ENCODE measurements at places on chromosomes 5 and 9.

DNA sequence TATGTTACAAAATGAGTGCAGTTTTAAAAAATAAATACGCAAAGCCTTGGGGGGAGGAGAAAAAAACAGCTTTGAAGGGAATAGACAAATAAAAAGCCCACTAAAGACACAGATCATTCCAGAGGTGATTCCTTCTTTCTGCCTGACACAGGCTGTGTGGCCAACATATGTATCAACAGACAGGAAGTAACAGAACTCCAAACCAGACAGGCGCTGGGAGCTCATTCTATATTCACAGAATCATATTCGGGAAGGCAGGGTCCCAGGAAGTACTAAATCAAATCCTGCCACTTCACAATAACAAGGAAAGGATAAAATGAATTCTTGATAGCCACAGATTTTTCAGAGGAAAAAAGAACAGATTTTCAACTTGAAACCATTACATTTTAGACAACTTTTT, 62.1 kb downstream of the SEMA5A start:
- no peak overlapping the region for H3K27ac ChIP-seq
- DNase-seq, result no peak
- no peaks in the 10 kb centered on the region for H3K4me1 ChIP-seq
- H3K36me3 ChIP-seq, result no peaks in the 10 kb centered on the region
- no peak overlapping the region for H3K4me3 ChIP-seq
- H3K27me3 ChIP-seq, result no peaks in the 10 kb centered on the region

- no peak overlapping the region for H3K27ac ChIP-seq
- H3K4me1 ChIP-seq, result no peaks in the 10 kb centered on the region
- no peak overlapping the region for H3K4me3 ChIP-seq
- DNase-seq, result no peak
- no peaks in the 10 kb centered on the region for H3K36me3 ChIP-seq
These were observed 330.1 kb downstream of the EFNA5 start for GRCh38 chr5:107340631-107341030.

DNA sequence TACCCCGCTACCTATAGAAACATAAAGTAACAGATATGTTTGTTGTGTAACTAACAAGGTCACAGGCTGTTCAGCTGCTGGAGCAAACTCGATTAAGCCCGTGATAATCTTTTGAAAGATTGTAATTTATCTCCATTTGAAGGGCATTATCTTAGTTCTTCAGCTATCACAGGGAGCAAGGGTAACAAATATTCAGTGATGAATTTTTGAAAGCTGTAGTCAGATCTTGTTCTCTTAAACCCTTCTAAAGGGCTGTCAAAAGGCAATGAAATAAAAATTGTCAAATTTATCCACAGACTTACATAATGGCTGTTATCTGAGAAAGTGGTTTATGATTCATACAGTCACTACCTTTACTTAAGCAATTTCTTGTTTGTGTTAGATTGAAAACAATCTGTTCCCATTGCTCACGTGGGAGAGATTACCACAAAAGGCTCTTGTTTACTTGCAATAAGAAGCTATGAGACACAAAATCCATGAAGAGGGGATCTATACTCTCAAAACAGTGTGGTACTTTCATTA, 78.3 kb upstream of the ZNF608 start:
- no peak overlapping the region for H3K4me3 ChIP-seq
- no peaks in the 10 kb centered on the region for H3K36me3 ChIP-seq
- peaks cover 5% of the 10 kb centered on the region for H3K4me1 ChIP-seq
- DNase-seq, result no peak

DNA sequence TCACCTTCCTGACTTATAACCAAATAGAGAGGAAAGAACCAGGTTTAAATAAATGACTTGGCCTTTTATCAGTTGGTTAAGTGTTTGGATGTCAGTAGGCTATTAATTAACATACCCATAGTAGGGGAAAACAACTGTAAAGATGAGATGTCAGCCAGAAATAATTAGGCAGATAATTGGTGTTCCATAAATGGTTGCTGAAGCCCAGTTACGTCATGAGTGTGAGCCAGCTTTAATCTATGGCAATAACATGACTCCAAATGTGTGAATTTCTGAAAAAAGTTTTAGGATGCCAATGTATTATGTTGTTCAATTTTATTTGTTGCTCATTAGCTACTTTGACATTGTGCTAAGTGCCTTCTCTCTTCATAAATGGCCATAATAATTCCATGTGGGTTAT, 180.5 kb downstream of the FBXL7 start:
- H3K4me3 ChIP-seq, result no peak overlapping the region
- no peak overlapping the region for H3K27ac ChIP-seq
- H3K27me3 ChIP-seq, result no peaks in the 10 kb centered on the region
- no peak for DNase-seq

DNA sequence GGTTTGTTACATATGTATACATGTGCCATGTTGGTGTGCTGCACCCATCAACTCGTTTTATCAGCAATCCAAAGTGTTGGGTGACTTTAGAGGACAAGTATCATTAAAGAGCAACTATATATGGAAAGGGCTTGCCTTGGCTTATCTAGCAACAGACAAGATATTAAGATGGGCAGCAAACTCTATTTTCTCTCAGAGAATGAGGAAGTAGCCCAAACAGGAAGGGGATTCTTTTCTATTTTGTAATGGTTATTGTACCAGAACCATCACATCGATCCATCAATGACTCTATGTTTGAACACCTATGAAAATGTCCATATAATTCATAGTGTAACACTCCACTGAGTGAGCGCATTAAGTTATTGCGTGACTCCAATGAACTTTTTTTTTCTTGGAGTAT, 260.1 kb upstream of the SLC24A2 start:
- no peaks in the 10 kb centered on the region for H3K27me3 ChIP-seq
- no peak for DNase-seq
- no peak overlapping the region for H3K4me3 ChIP-seq
- no peaks in the 10 kb centered on the region for H3K36me3 ChIP-seq
- no peak overlapping the region for H3K27ac ChIP-seq

- no peaks in the 10 kb centered on the region for H3K36me3 ChIP-seq
- peak overlapping the region; percentile 97 for H3K4me3 ChIP-seq
- H3K27ac ChIP-seq, result peak overlapping the region; percentile 87
- H3K27me3 ChIP-seq, result no peaks in the 10 kb centered on the region
- DNase-seq, result peak; percentile 47
These were observed 403 bp downstream of the KIF2A start for GRCh38 chr5:62306323-62306895.

GRCh38 chr5:157247267-157247666, 18.7 kb upstream of the CYFIP2 start:
- H3K4me1 ChIP-seq, result no peaks in the 10 kb centered on the region
- no peaks in the 10 kb centered on the region for H3K36me3 ChIP-seq
- no peak overlapping the region for H3K27ac ChIP-seq
- no peaks in the 10 kb centered on the region for H3K27me3 ChIP-seq

GRCh38 chr5:73327908-73328455, 120.6 kb downstream of the FOXD1 start:
- H3K36me3 ChIP-seq, result no peaks in the 10 kb centered on the region
- no peak overlapping the region for H3K27ac ChIP-seq
- no peaks in the 10 kb centered on the region for H3K27me3 ChIP-seq

DNA sequence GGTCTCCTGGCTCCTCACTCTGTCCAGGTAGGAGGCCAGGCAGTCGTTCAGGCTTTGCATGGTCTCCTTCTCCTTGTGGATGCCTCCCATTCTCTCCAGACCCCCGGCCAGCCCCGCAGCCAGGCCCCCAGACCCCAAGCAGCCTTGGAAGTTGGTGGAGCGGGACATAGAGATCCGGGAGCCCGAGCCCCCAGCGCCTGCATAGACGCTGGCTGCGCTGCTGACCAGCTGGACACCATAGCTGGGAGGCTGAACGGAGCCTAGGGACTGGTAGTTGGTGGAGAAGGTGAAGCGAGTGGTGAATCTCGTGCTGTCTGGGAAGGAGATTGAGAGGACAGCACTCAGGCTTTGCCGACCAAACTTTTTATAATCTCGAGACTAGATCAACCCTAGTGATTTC, 35.9 kb downstream of the FOXI1 start:
- no peaks in the 10 kb centered on the region for H3K27me3 ChIP-seq
- no peak overlapping the region for H3K27ac ChIP-seq
- H3K4me1 ChIP-seq, result no peaks in the 10 kb centered on the region

DNA sequence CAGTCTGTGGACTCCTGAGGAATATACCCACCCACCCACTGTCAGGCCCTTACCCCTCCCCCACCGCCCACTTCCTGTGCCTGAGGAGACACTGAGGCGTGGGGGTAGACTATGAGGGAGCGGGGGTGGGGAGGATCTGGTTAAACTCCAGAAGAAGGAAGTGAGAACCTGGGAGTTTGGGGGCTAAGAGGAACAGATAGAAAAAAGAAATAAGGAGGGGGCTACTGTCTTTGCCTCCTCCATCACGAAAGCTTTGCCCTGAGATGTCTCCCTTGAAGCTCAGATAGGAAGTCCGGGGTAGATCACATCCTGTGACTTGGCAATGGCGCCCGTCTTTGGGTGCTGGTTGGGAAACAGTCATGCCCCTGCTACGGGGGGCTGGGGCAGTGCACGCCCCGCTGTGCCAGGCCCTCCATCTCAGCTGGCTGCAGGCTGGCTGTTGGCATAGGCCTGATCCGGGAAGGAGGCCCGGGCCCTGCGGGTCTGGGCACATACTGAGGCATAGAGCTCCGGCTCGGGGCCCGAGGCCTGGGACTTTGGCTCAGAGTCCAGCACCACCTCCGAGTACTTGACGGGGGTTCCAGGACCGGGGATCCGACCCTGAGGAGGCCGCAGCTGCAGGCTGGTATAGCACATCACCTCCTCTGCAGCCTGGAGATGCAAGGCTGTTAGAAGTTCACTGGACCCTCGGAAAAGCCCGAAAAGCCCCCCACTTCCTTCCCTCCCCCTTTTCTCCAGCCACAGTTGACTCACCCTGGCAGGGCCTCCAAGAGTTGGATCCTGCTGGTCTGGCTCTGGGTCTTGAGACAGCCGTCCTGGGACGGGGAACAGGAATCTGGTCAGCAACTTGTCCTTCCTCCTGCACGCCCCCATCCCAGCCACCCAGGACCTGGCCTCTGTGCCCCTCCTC, 1.0 kb downstream of the SIT1 start:
- DNase-seq, result no peak
- H3K36me3 ChIP-seq, result no peaks in the 10 kb centered on the region
- H3K4me1 ChIP-seq, result no peaks in the 10 kb centered on the region
- H3K27ac ChIP-seq, result no peak overlapping the region
- H3K4me3 ChIP-seq, result no peak overlapping the region

- no peak overlapping the region for H3K27ac ChIP-seq
- H3K4me3 ChIP-seq, result no peak overlapping the region
- H3K27me3 ChIP-seq, result no peaks in the 10 kb centered on the region
- no peak for DNase-seq
These were observed 20.5 kb upstream of the VPS13A start for GRCh38 chr9:77156646-77157371.

- H3K4me1 ChIP-seq, result no peaks in the 10 kb centered on the region
- H3K27ac ChIP-seq, result no peak overlapping the region
- H3K36me3 ChIP-seq, result no peaks in the 10 kb centered on the region
- DNase-seq, result no peak
- no peaks in the 10 kb centered on the region for H3K27me3 ChIP-seq
These were observed 673.4 kb downstream of the DTWD2 start for GRCh38 chr5:118314931-118315330.

GRCh38 chr5:163459462-163459818, 462 bp downstream of the NUDCD2 start:
- H3K27ac ChIP-seq, result peak overlapping the region; percentile 99
- no peak for DNase-seq
- H3K36me3 ChIP-seq, result peaks cover 20% of the 10 kb centered on the region
- H3K27me3 ChIP-seq, result no peaks in the 10 kb centered on the region
- H3K4me1 ChIP-seq, result no peaks in the 10 kb centered on the region
- H3K4me3 ChIP-seq, result peak overlapping the region; percentile 79

DNA sequence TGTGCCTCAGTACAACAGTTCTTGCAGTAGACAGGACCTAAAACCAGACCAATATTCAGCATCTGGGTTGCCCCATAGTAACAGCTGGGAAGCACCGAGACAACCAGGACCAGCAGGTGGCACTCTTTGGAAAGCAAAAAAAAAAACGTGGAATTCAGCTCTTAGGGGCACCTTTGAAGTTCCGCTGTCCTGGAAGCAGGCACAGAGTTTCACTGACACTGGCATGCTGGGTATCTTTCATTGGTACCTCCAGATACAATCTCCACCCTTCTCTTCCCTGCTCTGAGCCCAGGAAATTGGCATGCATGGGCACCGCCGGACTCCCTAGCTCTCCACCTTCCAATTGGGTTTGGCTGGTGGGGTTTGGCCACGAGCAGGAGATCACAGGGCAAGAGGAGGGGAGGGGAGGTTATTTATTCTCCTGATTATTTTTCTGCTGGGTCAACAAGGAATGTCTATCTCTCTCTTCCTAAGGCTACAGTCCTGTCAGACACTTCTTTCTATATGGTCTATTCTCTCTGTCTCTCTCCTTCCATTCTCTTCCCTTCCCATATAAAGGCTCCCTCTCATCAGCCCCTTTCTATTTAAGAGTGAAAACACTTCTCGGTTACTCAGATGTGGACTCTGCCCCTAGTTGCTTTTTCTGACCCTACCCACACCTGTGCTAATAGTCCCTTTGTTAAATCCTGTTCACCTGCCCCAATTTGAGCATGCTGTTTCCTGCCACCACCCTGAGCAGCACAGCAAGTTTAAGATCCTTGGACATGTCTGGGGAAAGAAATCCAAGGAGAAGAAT, 1.9 kb upstream of the IDNK start:
- no peaks in the 10 kb centered on the region for H3K27me3 ChIP-seq
- H3K4me3 ChIP-seq, result no peak overlapping the region
- DNase-seq, result peak; percentile 38
- peaks cover 1% of the 10 kb centered on the region for H3K36me3 ChIP-seq

DNA sequence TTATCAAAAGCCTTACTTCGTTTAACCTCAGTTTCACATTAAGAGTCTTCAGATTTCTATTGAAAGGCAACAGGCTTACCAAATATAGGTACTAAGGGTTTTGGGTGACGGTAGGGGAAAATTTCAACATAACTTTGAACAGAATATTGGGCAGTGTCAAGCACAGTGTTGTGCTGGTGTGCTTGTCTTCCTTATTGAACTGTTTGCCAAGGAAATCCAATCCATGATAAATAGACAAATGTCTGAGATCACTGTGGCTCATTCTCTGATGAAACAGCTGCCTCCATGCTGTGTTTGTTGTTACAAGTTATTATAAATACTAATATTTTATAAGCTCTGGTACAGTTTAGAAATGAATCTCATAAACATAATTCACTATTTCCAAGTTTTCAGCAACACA, 730.1 kb downstream of the NR2F1-AS1 start:
- DNase-seq, result no peak
- H3K27me3 ChIP-seq, result no peaks in the 10 kb centered on the region
- no peak overlapping the region for H3K4me3 ChIP-seq
- H3K27ac ChIP-seq, result no peak overlapping the region
- H3K36me3 ChIP-seq, result no peaks in the 10 kb centered on the region

DNA sequence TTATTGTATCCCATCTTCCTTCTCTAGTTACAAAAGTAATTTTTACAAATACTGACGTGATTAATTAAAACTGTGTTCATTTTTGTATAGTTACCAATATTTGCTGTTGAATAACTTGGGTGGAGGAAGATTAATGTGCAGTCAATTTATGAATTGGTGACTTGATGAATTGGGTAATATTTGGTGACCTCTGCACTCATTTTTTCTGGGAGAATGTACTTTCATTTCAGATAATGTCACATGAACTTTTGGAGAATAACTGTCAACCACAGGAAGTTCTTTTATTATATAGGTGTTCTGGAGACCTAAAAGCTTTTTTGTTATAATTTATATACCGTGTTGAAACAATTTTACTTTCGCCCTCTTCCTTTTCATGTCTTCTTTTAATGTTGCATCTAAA, 26.4 kb upstream of the FKTN start:
- no peaks in the 10 kb centered on the region for H3K36me3 ChIP-seq
- H3K27ac ChIP-seq, result no peak overlapping the region

GRCh38 chr5:463301-463700, 20.3 kb downstream of the EXOC3 start:
- no peak overlapping the region for H3K4me3 ChIP-seq
- DNase-seq, result no peak
- H3K4me1 ChIP-seq, result no peaks in the 10 kb centered on the region
- H3K27ac ChIP-seq, result no peak overlapping the region
- peaks cover 89% of the 10 kb centered on the region for H3K36me3 ChIP-seq
- H3K27me3 ChIP-seq, result no peaks in the 10 kb centered on the region
